Stimulated activated CD8-positive, alpha-beta memory T cell treated with anti-CD3 and anti-CD28 coated beads, Interleukin-4, amount 100 ng/mL, for 4 hours (primary cell): ENCODE measurements at places on chromosomes 7 and 10.

GRCh38 chr7:155597753-155598140, 46.7 kb upstream of the RBM33 start:
- no peak for DNase-seq

DNA sequence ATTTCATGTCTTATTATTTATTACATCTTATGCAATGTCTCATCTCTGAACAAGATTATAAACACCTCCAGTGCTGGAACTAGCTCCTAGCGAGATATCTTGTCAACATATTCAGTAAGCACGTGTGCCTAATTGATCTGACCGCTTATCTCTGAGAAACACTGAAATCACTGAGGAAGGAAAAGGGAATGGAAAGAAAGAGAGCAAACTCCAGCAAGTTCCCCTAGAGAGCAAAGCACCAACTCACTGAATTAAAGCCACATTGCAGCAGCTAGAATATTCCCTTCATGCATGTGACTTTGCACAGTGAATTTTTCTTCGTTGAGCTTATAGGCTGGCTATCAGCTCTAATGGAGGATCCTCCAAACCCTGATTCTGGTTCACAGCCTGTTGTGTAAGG, 177.1 kb upstream of the FRMD4A start:
- DNase-seq: no peak

DNA sequence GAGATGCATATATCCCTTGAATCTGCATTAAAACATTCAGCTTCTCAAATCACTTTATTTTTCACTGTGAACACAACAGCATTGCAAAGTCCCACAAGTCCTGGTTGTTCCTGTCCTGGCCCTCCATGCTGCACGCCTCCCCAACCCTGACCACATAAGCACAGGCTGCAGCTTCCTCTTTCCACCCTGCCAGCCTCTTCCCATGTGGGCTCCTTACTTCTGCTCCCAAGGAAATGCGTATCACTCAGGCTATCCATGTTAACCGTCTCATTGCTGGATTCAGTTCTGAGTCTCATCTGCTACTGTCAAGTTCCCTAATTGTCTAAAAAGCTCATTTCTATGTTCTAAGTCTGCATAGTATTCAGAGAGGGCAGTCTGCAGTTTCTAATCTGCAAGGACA, 89.7 kb upstream of the ZPBP start:
- DNase-seq: no peak

DNA sequence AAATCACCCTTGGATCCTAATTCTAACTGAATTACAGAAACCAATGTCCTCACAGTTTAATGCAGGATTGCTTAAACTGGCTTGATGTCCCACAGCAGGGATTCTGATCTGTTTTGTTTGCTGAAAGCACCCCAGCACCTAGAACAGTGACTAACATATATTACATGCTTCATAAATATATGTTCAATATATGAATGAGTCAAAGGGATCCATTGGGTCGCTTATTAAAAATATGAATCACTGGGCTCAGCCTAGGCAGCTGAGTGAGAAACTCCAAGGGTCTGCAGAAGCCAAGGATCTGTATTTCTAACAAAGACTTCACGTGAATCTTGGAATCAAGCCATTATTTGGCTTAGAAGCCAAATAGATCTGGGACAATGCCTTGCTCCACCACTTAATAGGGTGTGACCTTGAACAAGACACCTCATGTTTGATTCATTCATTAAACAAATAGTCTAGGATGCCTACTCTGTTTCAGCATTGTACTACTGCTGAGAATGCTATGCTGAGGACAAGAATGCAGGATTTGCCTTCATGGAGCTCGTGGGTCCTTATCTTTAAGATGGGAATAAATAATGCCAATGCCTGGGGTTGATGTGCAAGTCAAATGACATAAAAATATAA, 103.4 kb upstream of the DLX6 start:
- DNase-seq: no peak

DNA sequence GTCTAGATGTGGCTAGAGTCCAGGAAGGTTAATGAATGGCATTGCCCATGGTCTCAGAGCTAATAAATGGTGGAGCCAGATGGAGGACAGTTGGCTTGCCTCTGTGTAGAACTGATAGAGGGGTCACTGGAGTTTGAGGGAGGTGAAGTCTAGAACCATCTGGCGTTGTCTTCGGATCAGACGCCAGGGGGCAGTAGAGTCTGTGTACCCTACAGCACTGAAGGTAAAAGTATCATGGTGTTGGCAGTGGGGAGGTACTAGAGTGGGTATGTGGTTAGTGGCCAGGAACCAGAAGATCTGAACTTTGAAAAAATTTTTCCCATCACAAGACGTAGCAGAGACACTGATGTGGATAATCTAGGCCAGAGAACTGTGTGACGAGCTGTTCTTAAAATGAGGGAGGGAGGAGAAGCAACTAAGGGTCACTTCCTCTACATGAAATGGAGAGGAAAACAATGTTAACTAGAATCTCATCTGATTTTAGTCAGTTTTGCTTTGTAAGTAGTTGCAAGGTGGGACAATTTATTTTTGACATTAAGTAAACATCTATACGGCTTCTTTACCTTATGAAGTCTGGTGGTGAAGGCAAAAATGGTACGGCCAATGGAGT, 227.9 kb upstream of the PRSS58 start:
- DNase-seq: no peak

DNA sequence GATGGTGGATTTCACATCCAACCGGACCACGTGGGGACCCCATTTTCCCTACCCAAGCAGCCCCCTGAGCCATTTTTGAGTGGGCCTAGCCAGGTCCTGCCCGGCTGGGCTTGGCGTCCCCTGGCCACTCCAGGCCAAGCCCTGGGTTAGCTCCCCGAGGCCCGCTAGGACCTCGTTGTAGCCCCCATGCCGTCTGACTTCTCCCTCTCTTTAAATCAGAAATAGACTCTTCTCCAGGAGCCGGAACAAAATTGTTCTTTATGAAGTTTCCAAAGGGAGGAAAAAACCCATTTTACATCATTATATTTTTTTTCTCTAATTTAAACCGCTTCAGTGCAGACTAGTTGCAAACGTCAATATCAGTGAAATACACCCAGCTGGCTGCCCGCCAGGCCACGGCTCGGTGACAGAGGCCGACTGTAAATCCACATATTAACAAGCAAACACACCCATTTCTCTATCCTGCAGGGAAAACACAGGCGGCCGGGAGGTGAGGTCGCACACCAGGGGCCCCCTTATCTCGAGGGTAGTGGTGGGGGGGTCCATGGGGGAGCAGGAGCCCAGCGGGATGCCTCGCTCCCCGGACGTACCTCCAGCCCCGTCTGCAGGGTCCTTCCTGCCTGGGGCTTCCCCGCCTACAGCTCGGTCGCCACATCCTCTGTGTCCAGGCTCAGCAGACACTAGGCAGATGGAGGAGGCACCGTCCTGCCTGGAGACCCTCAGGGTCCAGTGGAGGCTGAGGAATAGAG, 72.7 kb downstream of the ELFN1 start:
- DNase-seq: no peak

- DNase-seq: no peak
These were observed 664.2 kb downstream of the SORCS1 start for GRCh38 chr10:106500041-106500924.

DNA sequence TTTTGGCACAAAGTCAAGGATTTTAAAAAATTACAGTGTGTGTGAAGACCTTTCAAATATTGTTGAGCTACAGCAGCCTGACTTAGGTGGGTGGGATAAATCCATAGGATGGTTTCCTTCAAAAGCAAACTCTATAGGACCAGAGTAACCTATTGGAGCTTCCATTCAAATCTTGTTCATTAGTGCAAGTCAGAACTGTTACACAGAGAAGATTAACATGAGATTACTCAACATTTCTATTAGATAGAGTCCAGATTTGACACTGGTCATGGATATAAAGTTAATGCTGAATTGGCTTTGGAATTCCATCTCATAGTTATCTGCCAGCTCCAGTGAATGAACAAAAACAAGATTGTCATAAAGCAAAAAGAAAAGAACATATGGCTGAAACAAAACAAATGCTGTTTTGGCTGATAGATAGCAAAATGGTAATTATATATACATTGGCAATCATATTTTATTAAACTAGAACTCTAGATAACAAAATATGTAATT, 129.6 kb upstream of the SEMA3A start:
- DNase-seq: no peak

GRCh38 chr7:133423618-133424017, 170.7 kb downstream of the EXOC4 start:
- DNase-seq: no peak

DNA sequence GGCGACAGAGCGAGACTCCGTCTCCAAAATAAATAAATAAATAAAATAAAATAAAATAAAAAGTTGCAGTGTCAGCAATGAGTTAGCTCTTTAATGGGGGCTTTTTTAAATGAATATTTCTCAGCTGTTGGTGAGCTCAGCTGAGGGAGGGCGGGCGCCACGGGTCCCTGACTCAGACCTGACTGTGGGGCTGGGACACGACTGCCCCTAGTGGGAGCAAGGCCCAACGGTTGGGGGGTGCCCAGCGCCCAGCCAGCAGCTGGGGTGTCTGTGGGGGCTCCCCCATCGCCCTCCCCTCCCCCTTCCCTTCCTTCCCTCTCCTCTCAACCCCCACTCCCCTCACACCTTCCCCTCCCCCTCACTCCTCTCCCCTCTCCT, 46.6 kb downstream of the PWWP2B start:
- DNase-seq: peak; percentile 67

GRCh38 chr7:45145881-45146280, 11.7 kb upstream of the RAMP3 start:
- DNase-seq: no peak
